ENCODE measurements at places on chromosomes 4 and X.

- DNase-seq, result no peak
Observed at GRCh38 chr4:56038487-56039162, 89.9 kb downstream of the CEP135 start.

GRCh38 chr4:176236946-176237345 is 32.1 kb downstream of the ASB5 start:
- DNase-seq, result no peak

DNA sequence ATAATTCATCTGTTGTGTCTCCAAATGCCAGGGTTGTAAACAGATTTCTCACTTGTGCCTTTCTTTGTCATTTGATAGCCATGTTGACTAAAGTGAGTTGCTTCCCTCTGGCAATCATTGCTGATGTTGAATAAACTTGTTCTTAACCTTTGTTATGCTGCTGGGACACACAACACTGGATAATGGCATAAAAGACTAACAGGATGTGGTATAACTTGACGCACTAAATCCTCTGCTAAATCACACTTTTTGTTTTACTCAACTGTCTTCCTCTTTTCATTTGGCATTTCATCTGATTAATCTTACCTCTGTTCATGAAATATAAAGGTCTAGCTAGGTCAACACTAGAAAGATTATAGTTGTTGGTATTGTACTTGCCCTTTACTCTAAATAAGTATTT is 17.6 kb upstream of the CXCL5 start:
- DNase-seq, result no peak

DNA sequence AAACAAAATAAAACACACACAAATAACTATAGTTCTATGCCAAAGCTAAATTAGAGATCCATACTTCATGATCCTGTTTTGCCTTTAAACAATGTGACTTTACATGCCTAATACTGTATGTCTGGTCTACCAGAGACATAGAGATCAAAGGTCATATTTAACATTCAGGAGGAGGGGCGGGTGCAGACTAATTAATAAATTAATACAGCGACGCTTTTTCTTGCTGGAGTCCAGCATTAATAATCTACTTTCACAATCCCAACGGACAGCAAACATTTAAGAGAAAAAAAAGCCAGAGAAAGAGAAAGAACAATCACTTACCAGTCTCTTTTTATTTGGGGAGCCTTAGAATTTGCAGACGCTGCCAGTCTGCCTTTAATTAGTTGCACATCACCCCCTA is 509 bp downstream of the CXXC4 start:
- DNase-seq, result no peak

DNA sequence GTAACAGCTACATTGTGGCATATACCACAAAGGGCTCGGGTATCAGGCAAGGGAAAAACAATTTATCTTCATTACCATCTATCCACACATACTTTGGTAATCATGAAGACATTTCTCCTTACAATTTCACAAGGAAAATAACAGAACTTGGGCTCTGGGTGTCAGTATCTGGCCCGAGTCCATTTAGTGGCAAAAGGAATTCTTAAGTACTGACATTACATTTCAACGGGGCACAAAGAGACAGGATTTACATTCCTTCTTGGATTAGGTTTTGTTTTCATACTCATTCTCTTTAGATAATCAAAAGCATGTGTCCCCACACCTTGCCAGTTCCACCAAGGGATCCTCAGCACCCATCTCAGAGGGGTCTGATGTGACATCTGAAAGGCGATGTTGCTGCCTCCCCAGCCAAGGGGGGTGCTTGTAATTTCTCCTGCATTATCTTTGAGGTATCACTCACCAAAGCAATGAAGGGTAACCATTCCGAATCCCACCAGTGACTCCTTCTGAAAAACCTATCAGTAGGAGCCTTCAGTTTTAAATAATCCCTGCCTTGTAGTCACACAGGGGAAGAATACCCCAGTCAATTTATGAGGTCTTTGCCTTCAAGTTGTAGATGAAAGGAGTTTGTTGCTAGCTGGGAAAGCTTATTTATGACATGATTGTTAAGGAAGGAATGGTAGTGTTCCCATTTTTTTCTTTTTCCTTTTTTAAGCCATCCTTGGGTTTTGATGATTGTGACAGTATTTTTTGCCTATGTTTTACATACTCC is 118.6 kb downstream of the PALLD start:
- DNase-seq, result no peak

DNA sequence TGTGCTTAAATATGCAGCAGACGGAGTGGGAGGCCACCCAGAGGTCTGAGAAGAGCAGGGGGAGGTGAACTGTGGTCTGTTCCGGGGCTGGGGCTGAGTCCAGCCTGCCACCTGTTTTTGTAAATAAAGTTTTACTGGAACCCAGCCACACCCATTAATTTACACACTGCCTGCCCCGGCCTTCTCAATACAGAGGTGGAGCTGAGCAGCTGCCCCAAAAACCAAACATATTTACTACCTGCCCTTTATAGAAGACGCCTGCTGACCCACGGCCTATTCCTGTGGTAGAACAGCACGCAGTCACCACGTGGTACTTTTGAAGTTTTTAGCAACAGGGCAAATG is 45.9 kb downstream of the FGFRL1 start:
- DNase-seq, result no peak

- DNase-seq, result no peak
Observed at GRCh38 chr4:187149229-187149945, 425.7 kb upstream of the FAT1 start.

- no peak for DNase-seq
Observed at GRCh38 chr4:159142681-159143384, 40.0 kb downstream of the RAPGEF2 start.

DNA sequence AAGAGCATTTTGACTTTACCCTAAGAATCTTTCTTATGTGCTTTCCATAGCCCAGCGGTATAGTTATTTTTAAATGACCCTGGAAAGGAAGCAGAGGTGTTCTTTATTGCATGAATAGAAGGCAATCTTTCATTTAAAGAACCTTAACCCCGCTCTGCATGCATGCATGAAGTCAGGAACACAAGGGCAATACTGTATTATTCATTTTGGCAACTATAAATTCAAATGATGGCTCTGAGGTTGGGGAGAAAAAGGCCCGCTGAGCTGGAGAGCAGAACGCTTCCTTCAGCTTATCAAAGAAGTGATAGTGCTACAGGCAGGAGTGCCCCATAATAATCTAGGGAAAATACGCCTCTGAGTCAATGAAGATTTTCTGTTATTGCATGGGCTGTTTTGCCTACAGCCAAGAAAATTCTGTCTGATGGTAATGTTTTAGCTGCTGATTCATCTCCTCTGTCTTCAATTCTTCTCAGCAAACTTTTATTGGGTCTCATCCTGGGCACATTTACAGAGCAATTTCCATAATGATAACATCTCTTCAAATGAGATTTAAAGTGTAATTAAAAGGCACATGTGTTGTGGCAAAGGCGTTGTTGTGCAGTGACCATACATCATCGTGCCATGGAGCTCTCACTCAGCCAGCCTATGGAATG is 452.2 kb upstream of the FTHL17 start:
- DNase-seq, result no peak

GRCh38 chrX:134294548-134294947 is 57.6 kb downstream of the CCDC160 start:
- no peak for DNase-seq

- no peak for DNase-seq
Observed at GRCh38 chr4:170465429-170465828, 375.7 kb upstream of the AADAT start.

- DNase-seq, result no peak
Observed at GRCh38 chr4:100795581-100795980, 277.8 kb upstream of the EMCN start.

- DNase-seq, result no peak
Observed at GRCh38 chr4:48642421-48643374, 137.4 kb downstream of the FRYL start.

GRCh38 chrX:46554942-46555341 is 9.7 kb upstream of the ZNF674 start:
- no peak for DNase-seq

DNA sequence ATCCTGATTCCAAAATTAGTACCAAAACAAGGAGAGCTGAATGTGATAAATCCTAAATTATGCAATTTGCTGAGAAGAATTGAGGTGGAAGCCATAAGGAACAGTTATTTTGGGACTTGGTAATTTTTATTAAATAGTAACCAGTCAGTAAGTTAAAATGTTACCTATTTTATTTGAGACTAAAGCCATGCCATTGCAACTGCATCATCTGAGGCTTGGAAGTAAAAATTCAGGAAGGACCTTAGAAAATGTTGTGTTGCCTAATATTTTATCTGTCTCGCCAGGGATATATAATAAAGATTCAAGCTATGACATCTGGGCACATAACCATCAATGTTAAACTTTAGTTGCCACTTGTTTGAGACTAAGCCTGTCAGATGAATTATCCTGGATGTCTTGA is 341.3 kb upstream of the MAGEB16 start:
- no peak for DNase-seq
